Dermis blood vessel endothelial cell (primary cell): ENCODE measurements at places on chromosomes 11 and 22. TPM values are rescaled to one million over a fixed set of nuclear protein-coding genes. Genes with fewer than 3 reads are reported as not detected.

KRTAP5-3 gene
- not detected in 2 replicates for total RNA-seq

CST6 gene
- total RNA-seq = 0.17 and 0.60 TPM in 2 replicates

ROM1 gene
- 5.4 and 5.6 TPM in 2 replicates for total RNA-seq

SLC22A25 gene
- total RNA-seq = not detected in 2 replicates

LRRC74B gene
- not detected in 2 replicates for total RNA-seq

RAC2 gene
- total RNA-seq = 11.2 and 32.4 TPM in 2 replicates

GPR83 gene
- total RNA-seq = not detected in 2 replicates

ATL3 gene
- total RNA-seq = 99.4 and 106 TPM in 2 replicates

CCDC188 gene
- 9.4 and 11.1 TPM in 2 replicates for total RNA-seq

MADD gene
- total RNA-seq = 29.8 and 33.6 TPM in 2 replicates

RCOR2 gene
- 0.09 and 0.17 TPM in 2 replicates for total RNA-seq

GRK3 gene
- total RNA-seq = 0.51 and 0.93 TPM in 2 replicates

APOBEC3B gene
- under 0.01 and 2.5 TPM in 2 replicates for total RNA-seq

IGHMBP2 gene
- 12.1 and 20.9 TPM in 2 replicates for total RNA-seq

MRPL23 gene
- total RNA-seq = 74.5 and 128 TPM in 2 replicates

OR52R1 gene
- not detected in 2 replicates for total RNA-seq

PHLDB1 gene
- 38.8 and 47.8 TPM in 2 replicates for total RNA-seq

DCDC1 gene
- total RNA-seq = 0.05 and 0.17 TPM in 2 replicates

BACE1-AS gene
- total RNA-seq = 2.4 and 3.1 TPM in 2 replicates

CCDC73 gene
- total RNA-seq = 0.09 TPM in 1 of 2 replicates, not detected in the other

CELSR1 gene
- total RNA-seq = 28.2 and 45.6 TPM in 2 replicates

CHADL gene
- total RNA-seq = 1.1 and 2.0 TPM in 2 replicates

LYVE1 gene
- 64.6 and 70.3 TPM in 2 replicates for total RNA-seq

SCGB1A1 gene
- not detected in 2 replicates for total RNA-seq

OSM gene
- not detected in 2 replicates for total RNA-seq

KRTAP5-4 gene
- total RNA-seq = not detected in 2 replicates

CWC15 gene
- total RNA-seq = 38.0 and 40.8 TPM in 2 replicates

SPDYC gene
- not detected in 2 replicates for total RNA-seq

ANGPTL5 gene
- 0.09 TPM in 1 of 2 replicates, not detected in the other for total RNA-seq

ACAT1 gene
- 129 and 166 TPM in 2 replicates for total RNA-seq

SOX10 gene
- not detected in 2 replicates for total RNA-seq

STIP1 gene
- total RNA-seq = 139 and 191 TPM in 2 replicates

AGBL2 gene
- 0.17 and 0.23 TPM in 2 replicates for total RNA-seq

ALX4 gene
- total RNA-seq = not detected in 2 replicates

CCDC81 gene
- under 0.01 and 0.23 TPM in 2 replicates for total RNA-seq

CARS1 gene
- total RNA-seq = 40.7 and 46.0 TPM in 2 replicates

TECTA gene
- total RNA-seq = 0.42 and 0.51 TPM in 2 replicates

AP2A2 gene
- total RNA-seq = 51.1 and 57.9 TPM in 2 replicates

SPTBN2 gene
- 36.8 and 50.4 TPM in 2 replicates for total RNA-seq

OR2AG2 gene
- total RNA-seq = not detected in 2 replicates

C11orf97 gene
- total RNA-seq = not detected in 2 replicates

C22orf39 gene
- 24.2 and 27.1 TPM in 2 replicates for total RNA-seq

CEP126 gene
- total RNA-seq = 0.34 and 1.1 TPM in 2 replicates
